ENCODE measurements at places on chromosomes 16 and 17. TPM values are rescaled to one million over a fixed set of nuclear protein-coding genes. Genes with fewer than 3 reads are reported as not detected.

Gene WSB1
- 90.3 TPM for total RNA-seq

Gene KRTAP9-8
- not detected for total RNA-seq

Gene KRT15
- total RNA-seq, result not detected

Gene PPP1R27
- not detected for total RNA-seq

Gene DLG4
- 15.3 TPM for total RNA-seq

Gene NPTX1
- 24.2 TPM for total RNA-seq

Gene HOXB2
- total RNA-seq, result 32.8 TPM

Gene KCNG4
- total RNA-seq, result not detected

Gene TPSAB1
- not detected for total RNA-seq

Gene LRRC75A
- total RNA-seq, result 1.6 TPM

Gene KCNJ2
- total RNA-seq, result not detected

Gene CDK5R1
- total RNA-seq, result 6.1 TPM

Gene ABCC12
- not detected for total RNA-seq

Gene TPSG1
- not detected for total RNA-seq

Gene TMEM220
- 0.98 TPM for total RNA-seq

Gene CSH1
- not detected for total RNA-seq

Gene KRTAP1-1
- not detected for total RNA-seq

Gene PHF23
- 52.5 TPM for total RNA-seq

Gene SP2
- total RNA-seq, result 24.0 TPM

Gene BLTP2
- 212 TPM for total RNA-seq

Gene ABCA6
- total RNA-seq, result not detected

Gene PRR35
- total RNA-seq, result not detected

Gene METRNL
- 31.1 TPM for total RNA-seq

Data from activated T-helper 1 cell treated with anti-CD3 and anti-CD28 coated beads, Interleukin-12 subunit alpha, Interleukin-12 subunit beta, Interleukin-2, Interleukin-4 antibody, amounts not matched to agents 30 ng/mL and 10 ng/mL and 1 ng/mL, durations not matched to agents 14 hours and 24 hours and 36 hours (primary cell).